ENCODE measurements at places on chromosomes 6 and 20.
A peak's percentile ranks its signal among the peaks of the same experiment; 100 is the strongest.

- DNase-seq: no peak
These were observed 137.8 kb downstream of the CENPW start for GRCh38 chr6:126477678-126478077.

DNA sequence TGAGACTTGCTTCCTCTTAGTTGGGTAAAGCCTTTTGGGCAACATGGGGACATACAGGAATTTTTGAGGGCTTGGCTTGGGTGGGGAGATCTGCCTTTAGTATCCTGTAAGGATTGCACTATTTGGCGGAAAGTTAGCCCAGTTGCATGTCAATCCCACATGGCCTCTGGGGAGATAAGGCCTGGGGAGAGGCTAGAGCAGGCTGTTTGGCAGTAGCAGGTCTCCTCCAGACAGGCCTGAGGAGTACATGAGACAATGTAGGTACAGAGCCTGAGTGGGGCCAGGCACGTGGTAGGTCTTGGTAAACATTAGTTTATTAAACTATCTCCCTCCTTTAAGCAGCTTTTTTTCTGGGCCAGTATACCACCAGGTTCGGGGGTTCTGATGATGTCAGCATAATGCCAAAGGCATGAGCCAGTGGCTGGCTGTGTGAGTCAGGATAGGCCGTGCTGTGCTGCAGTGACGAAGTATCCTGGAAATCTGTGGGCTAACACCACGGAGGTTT, 147.9 kb downstream of the VEGFA start:
- DNase-seq: no peak

GRCh38 chr6:155067956-155068615, 73.0 kb downstream of the TIAM2 start:
- no peak for DNase-seq

DNA sequence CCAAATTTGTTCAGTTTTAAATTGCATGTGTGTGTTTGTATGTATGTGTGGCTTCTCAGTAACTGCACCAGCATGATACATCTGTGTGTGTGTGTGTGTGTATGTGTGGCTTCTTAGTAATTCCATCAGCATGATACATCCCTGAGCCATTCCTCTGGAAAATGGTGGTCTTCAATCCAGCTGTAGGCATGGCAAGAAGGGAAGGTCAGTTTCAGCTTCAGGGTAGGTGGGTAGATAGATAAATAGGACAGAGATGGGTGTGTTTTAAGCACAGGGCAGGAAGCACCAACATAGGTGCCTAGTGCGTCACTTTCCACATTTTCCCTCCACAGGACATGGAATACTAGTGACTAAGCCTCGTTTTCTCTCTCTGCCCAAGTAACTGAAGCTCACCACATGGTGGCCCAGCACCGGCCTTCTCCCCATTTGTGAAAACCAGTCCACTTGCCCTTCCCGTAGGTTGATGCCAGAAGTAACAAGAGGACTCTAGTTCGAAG, 82.9 kb downstream of the RPP40 start:
- no peak for DNase-seq

DNA sequence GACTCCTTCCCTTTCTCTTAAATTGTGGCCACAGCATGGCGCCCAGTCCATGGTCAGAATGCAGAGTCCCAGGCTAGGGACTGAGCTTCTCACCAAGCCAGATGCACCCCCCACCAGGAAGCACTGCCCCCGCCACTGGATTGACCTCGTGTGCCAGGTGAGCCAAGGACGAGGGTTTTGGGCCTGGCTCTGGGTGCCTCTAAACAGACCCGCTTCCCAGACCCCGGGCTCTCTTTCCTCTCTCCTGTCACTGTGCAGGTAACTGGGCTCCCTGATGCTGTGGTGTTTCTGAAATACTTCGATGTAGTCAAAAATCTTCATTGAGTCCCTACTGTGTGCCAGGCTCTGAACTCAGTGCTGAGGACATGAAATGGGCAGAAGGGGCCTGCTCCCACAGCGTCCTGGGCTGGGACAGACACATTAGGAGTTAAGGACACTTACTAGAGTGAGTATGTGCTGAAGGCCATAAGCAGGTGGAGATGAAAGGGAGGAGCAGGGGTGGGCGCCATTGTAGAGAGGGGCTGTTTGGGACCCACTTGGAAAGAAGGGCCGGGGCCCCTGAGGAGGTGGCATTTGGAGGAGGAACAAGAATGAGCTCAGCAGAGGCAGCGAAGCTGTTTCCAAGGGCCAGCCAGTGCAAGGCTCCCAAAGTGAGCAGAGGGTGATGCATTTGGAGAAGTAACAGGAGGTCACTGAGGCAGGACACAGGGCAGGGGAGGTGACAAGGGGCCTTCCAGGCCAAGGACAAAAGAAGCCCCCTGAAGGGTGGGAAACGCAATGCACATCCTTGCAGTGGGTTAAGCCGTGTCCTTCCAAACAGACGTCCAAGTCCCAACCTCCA, 217.1 kb downstream of the ANKRD60 start:
- no peak for DNase-seq

DNA sequence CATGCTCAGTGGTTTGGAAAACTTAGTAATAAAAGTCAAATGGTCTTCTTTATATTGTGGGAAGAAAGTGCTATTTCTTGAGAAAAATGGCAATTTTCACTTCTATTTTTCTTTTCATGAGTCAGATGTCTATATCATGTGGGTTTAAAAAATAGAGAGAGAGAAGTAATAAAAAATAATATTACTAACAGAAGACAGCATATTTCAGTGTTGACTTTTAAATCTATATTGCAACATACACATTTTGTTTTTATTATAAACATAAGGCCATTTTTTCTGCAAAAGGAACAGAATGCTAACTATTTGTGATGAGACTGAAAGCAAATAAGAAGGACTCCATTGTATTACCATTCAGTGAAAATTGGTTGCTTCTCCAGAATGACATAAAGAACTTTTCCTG, 135.1 kb upstream of the CNR1 start:
- DNase-seq: no peak

DNA sequence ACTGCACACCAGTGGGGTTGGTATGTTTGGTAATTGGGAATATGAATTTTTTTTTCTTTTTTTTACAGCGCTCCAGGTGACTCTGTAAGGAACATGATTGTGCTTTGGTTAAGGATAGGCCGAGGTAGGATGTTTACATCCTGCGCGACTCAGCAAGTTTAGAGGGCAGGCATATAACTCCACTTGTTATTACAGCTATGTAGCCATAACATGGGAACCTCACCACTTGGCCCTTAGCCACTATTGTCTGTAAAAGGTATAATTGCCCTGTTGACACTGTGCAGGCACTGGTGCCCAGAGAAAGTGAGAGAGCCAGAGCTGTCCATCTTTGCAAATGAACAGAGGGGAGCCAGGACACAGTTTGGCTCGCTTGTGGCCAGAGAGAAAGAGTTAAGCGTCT, 172.9 kb downstream of the MCHR2 start:
- no peak for DNase-seq

GRCh38 chr6:163412801-163413344, 1.6 kb upstream of the QKI start:
- DNase-seq: no peak

- no peak for DNase-seq
These were observed 47.5 kb upstream of the RIN2 start for GRCh38 chr20:19710336-19711120.

DNA sequence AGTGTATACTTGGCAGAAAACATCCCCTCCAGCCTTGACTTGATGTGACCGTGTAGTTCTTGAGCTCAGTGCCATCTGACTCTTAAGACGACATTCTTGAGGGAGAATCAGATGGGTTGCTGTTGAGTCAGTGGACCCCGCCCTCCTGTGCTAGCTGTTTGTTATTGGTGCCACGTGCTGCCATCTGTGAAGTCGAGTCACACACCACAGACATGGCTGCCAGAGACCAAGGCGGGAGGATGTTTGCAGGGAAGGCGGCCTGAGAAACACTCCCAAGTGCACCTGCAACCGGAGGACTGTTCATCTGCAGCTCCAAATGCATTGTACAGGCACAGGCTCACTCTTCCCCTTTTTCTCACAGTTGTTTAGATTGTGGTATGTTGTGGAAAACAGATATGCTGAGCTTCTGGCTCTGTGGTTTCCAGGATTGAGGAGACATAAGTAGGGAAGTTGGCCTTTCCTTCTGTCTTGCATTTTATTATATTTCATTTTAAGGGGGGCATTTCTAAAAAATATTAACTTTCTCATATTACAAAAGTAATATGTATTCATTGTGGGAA, 345.3 kb upstream of the ZFP64 start:
- no peak for DNase-seq

- DNase-seq: no peak
These were observed 59.4 kb downstream of the TRIM27 start for GRCh38 chr6:28864326-28864923.

- no peak for DNase-seq
These were observed 78.9 kb downstream of the FAM50B start for GRCh38 chr6:3928111-3928510.

DNA sequence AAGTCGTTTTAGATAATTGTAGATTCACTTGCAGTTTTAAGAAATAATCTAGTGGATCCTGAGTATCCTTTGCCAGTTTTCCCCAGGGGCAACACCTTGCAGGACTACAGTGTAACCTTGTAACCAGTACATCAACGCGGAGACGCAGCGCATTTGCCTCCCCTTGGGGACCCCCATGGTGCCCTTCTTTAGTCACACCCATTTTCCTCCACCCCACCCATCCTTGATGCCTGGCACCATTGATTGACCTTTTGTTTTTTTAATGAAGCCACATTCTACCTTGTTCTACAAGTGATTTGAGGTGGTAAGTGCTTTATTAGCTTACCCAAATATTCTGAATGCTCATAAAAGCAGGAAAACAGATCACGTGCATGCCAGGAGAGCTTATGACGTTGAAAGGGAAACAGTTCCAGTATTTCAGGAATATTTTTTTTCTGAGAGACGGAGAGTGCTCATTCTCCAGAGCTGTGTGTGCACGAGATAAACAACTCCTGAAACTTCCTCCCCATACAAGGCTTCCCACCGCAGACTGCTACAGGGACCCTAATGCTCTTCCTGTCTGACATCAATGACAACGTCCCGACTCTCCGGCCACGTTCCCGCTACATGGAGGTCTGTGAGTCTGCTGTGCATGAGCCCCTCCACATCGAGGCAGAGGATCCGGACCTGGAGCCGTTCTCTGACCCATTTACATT, 35.7 kb downstream of the CDH26 start:
- peak; percentile 30 for DNase-seq

- no peak for DNase-seq
These were observed 16.8 kb downstream of the RPL7L1 start for GRCh38 chr6:42896178-42896719.

DNA sequence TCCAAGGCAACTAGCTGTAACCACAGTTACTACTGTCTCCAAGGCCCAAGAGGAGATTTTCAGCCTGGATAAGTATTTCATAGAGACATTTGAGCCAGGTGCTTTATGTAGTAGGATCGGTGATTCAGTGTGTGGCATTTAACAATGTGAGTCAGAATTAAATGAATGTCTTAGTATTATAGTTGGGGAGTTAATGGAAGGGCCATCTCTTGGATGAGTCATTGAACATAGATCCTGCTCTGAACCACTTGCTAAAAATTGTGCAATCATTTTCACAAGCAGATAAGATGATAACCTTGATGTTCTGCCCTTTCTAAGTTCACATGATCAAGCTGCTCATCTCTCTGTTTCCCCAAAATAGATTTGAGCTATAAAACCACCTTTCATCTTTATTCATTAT, 668.9 kb upstream of the CITED2 start:
- DNase-seq: no peak

DNA sequence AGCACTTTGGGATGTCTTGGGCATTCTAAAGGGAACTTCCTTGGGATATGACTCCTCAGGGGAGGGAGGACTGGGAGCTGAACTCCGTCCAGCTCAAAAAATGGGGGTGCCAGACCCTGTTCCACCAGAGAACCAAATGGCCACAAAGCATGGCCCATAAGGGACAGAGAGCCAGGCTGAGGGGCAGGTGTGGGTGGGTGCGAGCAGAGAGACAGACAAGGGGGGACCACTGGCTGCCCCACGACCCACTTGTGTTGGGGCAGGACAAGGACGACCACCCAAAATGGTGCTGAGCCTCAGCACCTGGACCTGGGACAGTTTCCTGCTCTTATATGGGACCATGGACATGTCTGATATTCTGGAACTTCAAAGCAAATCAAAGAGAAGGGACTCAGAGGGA, 148.2 kb upstream of the MLN start:
- DNase-seq: no peak

DNA sequence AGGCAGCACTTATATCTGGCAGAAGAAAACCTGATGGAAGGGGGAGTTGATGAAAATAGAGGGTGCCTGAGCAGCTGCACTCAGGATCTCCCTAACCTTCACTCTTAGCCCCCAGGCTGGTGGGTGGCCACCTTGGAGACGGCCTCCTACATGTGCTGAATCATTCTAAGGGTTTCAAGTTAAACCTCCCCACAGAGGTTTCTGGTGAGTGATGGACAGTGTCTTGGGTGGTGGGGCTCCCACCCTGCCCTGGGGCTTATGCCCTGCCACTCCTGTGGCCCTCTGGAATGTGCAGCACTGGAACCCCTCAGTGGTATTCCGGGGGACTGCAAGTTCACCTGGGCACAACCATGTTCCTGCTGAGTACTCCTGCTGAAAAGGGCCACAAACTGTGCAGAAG, 357.2 kb downstream of the CD83 start:
- no peak for DNase-seq

- DNase-seq: no peak
These were observed 1383.8 kb upstream of the MAP3K7 start for GRCh38 chr6:91970700-91971099.

DNA sequence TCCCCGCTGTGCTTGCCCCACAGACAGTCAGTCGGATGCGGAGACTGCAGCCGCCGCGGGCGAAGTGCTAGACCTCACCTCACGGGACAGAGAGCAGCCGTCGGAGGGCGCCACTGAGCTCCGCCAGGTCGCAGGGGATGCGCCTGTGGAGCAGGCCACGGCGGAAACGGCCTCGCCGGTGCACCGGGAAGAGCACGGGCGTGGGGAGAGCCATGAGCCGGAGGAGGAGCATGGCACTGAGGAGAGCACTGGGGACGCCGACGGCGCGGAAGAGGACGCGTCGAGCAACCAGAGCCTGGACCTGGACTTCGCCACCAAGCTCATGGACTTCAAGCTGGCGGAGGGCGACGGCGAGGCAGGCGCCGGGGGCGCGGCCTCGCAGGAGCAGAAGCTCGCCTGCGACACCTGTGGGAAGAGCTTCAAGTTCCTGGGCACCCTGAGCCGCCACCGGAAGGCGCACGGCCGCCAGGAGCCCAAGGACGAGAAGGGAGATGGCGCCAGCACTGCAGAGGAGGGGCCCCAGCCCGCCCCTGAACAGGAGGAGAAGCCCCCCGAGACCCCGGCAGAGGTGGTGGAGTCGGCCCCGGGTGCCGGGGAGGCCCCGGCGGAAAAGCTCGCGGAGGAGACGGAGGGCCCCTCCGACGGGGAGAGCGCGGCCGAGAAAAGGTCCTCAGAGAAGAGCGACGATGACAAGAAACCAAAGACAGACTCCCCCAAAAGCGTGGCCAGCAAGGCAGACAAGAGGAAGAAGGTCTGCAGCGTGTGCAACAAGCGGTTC, 66.4 kb downstream of the SSR1 start:
- DNase-seq: peak; percentile 74

- DNase-seq: no peak
These were observed 6.1 kb downstream of the NFATC2 start for GRCh38 chr20:51536116-51537069.
